ENCODE measurements at places on chromosomes 1 and 21. TPM values are rescaled to one million over a fixed set of nuclear protein-coding genes. Genes with fewer than 3 reads are reported as not detected.

- no peak for DNase-seq
These were observed 4.5 kb downstream of the FBXO2 start for GRCh38 chr1:11649624-11650330.

GRCh38 chr1:23116921-23117699, 51.5 kb downstream of the LUZP1 start:
- no peak for DNase-seq

GRCh38 chr1:62006690-62007089, 188.0 kb upstream of the L1TD1 start:
- DNase-seq: no peak

DNA sequence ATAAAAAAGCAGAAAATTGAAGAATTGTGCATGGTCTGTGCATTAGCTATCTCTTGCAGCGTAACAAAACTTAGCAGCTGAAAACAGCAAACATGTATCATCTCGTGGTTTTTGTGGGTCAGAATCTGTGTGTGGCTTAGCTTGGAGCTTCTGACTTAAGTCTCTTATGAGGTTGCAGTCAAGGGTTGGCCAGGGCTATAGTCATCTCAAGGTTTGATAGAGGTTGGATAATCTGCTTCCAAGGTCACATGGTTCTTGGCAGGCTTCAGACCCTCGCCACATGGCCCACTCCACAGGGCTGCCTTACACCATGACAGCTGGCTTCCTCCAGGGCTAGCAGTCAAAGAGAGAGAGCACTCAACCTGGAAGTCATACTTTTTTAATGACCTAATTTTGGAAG, 35.9 kb downstream of the CNST start:
- DNase-seq: no peak

TTC39A gene
- 36.3 TPM for total RNA-seq

FAM131C gene
- 0.60 TPM for total RNA-seq

SELE gene
- total RNA-seq: 5.4 TPM

COL16A1 gene
- 110 TPM for total RNA-seq

PPIAL4G gene
- 0.34 TPM for total RNA-seq
